Epithelial cell of proximal tubule (primary cell): ENCODE measurements at places on chromosomes 2 and 18. TPM values are rescaled to one million over a fixed set of nuclear protein-coding genes. Genes with fewer than 3 reads are reported as not detected.

DNA sequence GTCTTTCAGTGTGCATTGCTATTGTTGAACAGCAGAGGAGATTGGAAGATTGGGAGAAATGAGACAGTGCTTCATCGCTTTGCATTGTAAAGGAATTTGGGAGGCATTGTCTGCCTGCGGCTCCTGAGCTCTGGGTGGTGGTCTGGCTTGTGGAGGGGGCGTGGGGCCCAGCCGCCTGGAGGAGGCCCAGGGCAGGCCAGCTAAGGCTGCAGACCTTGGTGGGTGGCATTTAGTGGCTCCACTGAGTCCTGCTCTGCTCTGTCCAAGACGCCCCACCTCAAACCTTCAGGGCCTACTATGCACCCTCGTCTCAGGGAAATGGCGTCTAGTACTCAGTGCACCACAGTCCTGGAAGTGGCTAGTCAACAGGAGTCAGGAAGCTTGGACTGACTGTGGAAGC, 5.7 kb upstream of the HS1BP3 start:
- DNase-seq = no peak

DNA sequence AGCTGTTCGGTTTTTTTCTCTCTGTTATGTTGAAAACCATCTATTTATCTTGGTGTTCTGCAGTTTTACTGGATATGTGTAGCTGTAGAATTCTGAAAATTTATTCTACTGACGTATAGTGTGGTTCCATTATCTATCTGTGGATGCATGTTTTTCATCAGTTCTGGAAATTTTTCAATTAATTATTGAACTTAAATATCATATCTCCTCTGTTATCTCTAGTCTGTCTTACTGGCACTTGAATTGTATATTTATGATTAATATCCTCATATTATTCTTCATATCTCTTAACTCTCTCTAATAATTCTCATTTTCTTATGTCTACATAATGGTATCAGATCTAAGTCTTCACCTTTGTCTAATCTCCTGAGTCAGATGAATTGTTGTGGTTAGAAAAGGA, 501.7 kb downstream of the STK39 start:
- DNase-seq = no peak

- DNase-seq = no peak
Measured at GRCh38 chr18:61756244-61756643, 136.6 kb downstream of the RNF152 start.

DNA sequence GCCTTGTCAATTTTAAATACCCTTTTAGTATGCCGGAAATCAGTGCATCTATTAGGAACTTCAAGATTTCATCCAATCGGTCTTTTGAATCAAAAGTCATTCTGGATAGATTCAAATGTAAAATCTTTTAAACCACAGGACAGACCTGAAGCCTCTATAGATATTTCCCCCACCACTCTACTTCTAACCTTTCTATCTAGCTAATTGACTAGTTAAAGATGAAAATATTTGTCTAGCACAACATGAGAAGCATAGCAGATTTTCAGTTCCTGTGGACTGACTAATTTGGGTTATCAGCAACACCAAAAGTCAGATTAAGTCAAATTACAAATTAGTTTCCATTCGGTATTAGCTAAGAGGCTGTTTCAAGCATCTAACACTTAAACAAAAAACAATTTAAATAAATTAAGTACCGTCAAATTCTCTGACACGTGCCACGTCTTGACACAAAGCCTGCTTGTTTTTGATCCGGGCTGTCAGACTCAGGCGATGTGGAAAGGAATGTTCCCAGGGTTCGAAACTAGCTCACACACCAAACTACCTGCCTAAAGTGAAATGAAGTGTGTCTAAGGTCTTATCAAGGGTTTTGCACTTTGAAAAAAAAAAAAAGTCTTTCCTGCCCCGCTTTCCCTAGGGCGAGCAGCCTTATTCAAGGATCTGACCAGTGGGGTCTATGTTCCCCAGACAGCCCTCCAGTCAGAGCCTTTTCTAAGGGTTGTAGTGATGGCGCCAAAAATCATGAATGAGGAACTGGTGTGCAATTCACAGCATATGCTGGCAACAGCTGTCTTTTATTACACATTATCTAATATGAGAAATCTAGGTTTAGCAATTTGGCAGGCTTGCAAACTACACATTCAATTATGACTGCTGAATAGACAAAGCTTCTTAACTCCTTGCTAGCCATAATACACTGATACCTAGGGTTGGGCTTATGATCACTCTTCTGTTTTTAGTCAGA, 4.7 kb downstream of the CYTIP start:
- DNase-seq = peak; percentile 52

DNA sequence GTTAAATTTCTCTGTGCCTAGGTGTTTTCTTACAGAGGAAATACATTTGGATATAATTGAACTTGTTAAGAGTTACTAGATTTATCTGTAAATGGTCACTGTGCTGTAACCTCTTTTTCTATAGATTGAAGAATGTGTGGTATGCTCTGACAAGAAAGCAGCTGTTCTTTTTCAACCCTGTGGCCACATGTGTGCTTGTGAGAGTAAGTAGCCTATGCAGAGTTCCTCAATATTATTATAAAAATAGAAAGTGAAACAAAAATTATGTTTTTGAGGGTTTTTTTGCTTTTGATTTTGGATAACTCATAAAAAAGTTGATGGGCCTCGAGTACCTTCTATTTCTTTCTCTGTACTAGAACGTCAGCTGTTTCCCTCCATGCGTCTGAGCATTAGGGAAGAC, 112.4 kb downstream of the MIB1 start:
- DNase-seq = no peak

DNA sequence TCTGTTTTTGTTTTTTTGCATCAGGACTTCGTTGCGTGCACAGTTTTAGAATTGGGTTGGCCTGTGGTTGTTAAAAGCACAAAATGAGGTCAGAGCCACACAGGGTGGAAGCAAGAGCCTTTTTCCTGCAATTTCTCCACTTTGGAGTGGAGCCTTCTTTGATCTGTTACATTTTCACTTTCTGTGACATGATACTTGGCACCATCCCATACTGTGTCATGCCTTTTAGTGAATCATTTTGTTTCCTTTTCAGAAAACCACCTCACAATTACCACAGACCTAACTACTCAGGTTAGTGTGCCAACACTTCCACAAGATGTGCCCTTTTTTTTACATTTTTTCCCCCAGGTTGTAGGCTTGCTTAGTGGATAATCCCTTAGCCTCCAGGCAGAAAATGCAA, 32.5 kb downstream of the MERTK start:
- peak; percentile 82 for DNase-seq

- no peak for DNase-seq
Measured at GRCh38 chr2:41909584-41909983, 138.2 kb upstream of the PKDCC start.

GRCh38 chr2:38668779-38669479, 3.0 kb downstream of the GALM start:
- DNase-seq = no peak

DNA sequence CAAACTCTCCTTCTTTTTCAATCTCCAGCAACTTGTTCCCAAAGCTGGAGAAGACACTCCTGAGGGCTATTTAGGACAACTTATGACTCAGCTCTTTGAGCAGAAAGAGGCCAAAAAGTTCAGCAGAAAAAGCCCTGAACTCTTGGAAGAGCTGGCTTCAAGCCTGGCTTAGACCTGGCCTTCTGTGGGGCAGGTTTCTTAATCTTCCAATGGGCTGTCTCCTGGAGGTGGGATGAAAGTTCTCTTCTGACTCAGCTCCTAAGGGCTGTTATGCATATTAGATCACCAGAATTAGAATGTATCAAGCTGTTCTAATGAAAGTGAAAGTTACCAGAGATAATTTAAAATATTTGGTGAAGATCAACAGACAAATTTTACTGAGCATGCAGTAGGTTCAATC, 129.4 kb downstream of the RAD51AP2 start:
- peak; percentile 37 for DNase-seq

GRCh38 chr2:150125708-150126107, 361.8 kb downstream of the RND3 start:
- DNase-seq = peak; percentile 92

CEP192 gene
- total RNA-seq = 17.4 and 18.3 TPM in 2 replicates

CHST9 gene
- 2.1 and 3.7 TPM in 2 replicates for total RNA-seq

DYNAP gene
- not detected in 2 replicates for total RNA-seq

TMEM247 gene
- not detected in 2 replicates for total RNA-seq

IFIH1 gene
- total RNA-seq = 4.8 and 8.4 TPM in 2 replicates

ARHGEF4 gene
- 2.1 and 3.2 TPM in 2 replicates for total RNA-seq

SAG gene
- total RNA-seq = not detected in 2 replicates
